Stimulated activated CD8-positive, alpha-beta memory T cell treated with anti-CD3 and anti-CD28 coated beads, Interleukin-12 subunit alpha, Interleukin-12 subunit beta, amount 100 ng/mL, for 1 hour (primary cell): ENCODE measurements at places on chromosomes 5 and 9.

GRCh38 chr5:132396589-132397031 is 27.1 kb downstream of the SLC22A5 start:
- DNase-seq: no peak

GRCh38 chr9:99356512-99356971 is 134.5 kb downstream of the SEC61B start:
- DNase-seq: no peak

DNA sequence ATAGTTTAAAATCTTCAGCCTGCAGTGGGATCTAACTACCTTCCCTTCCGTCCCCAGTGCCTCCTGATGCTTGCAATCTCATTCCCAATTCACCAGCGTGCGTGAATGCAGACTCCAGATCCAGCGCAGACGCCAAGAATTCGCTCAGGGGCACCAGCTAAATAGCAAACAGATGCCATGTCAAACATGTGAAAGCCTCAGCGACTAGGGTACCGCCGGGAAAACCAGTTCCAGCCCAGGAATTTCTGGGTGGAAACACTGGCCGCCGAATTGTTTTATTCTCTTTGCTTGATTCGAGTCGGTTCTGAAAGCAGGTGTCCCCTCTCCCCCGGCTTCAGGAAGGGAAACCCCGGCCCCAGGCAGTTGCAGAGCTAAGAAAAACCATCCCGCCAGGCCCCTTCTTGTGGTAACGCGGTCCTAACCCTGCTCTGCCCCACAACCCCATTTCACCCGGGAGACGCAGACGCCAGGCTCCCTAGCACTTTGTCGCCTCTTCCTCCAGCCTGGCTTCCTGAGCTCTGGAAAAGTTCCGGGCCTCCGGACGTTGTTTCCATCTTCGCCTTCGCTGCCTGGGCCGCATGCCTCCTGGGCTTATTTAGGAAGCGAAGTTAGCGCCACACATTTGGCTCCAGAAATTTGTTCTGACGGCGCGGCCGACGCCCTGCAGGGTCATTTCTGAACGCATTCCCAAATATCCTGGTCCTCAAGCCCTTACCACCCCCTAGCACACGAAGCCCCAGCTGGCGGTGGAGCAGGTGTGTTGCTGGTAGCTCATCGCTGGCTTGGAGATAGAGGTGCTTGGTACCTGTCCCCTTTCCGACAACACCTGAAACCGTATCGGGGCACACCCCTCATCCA is 665 bp upstream of the LVRN start:
- DNase-seq: no peak

GRCh38 chr9:136117916-136118319 is 757 bp downstream of the TMEM250 start:
- no peak for DNase-seq

DNA sequence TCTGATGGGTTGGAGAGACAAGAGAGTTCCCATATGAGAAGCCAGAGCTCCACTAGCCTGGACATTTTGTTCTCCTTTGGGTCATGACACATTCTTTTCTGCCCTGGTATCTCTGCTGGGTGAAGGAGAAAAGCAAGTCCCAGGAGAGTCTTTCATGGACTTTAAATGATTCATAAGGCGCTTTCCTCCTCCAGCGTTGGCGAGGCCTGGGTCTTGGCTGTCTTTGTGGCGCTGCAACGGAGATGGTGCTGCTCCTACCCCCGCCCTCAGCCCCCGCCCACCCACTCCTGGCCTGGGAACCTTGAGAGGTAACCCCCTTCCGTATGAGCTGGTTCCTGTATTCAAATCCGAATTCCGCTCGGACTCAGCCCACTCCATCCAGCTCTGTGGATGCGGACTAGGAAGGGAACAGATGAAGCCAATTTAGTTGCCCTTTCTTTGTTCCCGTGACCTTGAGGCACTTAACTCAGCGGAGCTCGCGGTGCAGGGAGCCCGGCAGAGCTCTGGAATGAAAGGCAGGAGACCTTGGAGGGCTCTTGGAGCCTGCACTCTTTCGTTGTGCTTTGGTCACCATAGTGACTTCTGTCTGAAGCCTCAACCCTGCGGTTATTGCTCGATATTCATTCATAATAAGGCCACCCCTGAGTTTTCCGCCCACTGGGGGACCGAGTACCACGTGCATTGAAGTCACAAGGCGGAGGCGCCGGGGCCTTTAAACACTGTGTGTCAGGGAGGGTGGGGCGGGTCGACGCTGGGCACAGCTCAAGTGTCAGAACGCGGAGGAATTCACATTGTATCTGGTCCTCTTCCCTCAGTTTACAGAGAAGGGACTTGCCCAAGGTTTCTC is 14.0 kb upstream of the PWWP2A start:
- no peak for DNase-seq

- no peak for DNase-seq
Observed at GRCh38 chr9:106468431-106468830, 394.5 kb upstream of the ZNF462 start.

- DNase-seq: no peak
Observed at GRCh38 chr5:17989036-17989435, 354.8 kb downstream of the TAF11L14 start.

DNA sequence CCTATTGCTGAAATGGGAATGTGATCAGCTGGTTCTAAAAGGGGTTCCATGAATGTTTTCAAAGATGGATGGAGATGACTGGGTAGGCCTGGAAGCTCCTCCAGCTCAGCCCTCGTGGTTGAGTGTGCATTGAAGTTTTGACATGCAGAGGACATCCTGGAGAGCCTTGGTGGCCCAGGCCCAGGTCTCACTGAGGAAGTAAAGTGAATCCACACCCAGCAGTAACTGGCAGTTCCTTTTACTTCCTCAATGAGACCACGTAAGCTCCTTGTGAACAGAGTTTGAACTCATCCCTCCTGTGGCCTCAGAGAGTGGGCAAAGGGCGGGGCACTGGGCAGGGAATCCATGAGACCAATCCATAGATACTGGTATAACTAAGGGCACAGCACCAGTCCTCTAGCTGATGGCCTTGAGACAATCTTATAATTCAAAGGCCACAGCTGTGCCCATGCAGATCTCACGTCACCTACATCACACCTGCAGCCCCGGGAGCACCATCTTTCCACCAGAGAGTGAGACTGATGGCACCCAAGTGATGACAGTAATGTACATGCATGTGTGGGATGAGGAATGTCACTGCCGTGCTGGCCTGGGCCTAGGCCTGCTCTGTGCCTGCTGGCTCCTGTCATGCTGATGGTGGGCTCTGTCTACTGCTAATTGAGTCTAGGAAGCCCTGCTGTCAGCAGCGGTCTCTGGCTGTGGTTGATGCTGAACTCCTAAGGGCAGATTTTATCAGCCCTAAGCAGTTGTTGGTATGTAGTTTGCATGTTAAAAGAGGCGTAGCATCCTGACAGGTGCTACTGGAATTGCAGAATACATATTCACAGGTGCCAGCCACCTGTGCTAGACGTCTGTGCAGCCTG is 257.8 kb downstream of the FSTL4 start:
- no peak for DNase-seq

DNA sequence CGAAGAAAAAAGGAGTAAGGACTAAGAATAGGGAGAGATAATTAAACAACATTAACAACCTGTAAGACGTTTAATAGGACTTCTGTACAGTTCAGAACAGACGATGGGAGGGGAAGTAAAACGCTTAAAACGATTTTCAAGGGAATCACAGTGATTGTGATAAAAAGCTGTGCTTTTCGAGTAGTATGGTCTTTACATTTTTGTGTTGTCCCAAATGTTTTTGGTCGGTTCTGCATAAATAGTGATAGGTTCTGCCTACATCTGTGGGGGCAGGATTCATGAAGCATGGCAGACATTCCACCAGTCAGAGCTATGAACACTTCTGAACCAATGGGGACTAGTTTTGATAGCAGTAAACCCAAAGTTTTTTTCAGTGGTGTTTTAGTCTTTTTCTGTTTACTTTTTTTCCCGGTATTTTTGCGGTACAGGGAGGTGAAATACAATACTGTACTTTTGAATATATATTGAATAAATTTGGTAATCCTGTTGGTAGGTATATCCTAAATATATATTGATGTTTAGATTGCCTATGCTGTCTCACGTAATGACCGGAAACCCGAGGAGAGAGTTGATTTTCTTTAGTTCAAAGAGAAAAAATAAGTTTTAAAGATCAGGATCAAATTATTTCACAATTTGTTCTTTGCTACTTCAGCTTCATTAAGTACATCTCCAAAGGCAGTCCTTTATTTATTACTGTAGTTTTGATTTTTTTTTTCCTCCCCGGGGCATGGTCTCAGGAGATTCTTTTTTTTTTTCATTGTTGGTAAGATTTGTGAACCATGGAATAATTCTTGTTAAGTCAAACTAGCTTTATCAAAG is 1.3 kb downstream of the ERBIN start:
- no peak for DNase-seq

DNA sequence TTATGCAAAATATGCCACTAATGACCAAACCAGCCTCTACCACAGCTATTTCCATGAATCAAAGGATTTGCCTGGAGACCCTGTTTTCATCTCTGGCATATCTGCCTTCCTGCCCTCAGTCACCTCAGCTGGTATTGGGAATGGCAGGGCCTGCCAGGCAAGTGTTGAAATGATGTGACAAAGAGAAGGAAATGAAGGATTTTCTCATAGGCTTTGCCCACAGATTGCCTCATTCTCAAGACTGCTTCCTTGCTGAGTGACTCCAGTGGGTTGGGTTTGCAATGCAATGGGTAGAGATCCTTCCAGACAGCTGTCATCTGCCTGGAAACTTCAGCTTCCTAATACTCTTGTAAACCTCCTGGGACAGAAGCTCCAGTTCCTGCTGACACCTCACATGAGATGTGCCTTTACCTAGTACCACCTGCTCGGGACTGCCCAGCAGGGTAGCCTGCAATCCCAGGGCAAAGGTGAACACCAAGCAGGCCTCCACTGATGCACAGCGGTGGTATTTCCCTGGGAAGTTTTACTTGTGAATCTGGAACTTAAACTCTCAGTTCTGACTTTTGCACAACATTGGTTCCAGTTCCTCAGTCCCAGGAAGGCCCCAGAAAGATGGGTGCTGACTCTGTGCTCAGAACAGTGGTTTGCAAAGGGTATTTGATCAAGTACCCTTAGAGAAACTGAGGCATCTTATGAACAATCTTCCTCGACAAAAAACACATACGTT is 64.8 kb upstream of the SLC1A1 start:
- DNase-seq: no peak

DNA sequence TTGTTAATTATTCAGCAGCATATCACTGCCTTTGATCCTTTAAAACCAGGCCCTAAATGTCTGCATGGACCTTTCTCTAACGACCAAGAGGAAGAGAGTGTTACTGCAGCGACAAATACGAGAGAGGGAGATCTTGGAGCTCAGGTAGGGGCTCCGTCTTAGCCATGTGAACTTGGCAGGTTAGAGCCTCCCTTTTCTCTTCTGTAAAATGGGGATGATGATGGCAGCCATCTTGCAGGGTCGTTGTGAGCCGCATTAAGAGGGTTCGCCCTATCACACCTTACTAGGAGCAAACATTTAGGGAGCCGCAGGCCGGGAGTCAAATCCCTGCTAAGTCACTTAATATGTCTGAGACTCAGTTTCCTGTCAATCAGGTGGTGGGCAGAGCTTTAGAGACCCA is 1.6 kb downstream of the ENG start:
- DNase-seq: no peak

DNA sequence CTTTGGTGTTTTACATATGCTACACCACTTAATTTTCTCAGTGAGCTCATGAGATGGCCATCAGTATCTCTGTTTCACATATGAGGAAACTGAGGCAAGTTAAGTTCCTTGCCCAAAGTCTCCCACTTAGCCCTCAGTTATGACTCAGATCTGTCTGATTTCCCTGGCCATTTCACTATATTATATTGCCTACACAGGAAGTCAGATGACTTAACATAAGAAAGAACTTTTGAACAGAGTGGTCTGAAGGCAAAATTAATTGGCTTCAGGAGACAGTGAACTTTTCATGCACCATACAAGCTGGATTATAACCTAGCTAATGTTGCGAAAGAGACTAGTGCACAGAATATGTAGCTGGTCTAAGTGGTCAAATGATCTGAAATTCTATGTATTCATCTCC is 221.6 kb downstream of the NFIB start:
- no peak for DNase-seq

- no peak for DNase-seq
Observed at GRCh38 chr5:170479484-170479883, 24.3 kb upstream of the KCNIP1 start.

- DNase-seq: no peak
Observed at GRCh38 chr9:92720209-92720765, 44.3 kb downstream of the BICD2 start.

DNA sequence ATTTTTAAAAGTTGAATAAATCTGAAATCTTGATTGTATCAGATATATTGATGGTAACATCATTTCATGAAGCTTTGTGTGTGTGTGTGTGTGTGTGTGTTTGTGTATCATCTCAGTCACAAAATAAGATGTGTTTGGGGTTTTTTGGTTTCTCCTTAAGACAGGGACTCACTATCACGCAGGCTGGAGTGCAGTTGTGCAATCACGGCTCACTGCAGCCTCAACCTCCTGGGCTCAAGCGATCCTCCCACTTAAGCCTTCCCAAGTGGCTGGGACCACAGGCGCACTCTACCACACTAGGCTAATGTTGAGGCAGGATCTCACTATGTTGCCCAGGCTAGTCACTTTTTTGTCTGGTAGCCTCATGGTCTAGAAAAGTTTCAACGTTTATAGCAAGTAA is 83.4 kb upstream of the DMRT1 start:
- no peak for DNase-seq
